ENCODE measurements at places on chromosomes 1 and 21. TPM values are rescaled to one million over a fixed set of nuclear protein-coding genes. Genes with fewer than 3 reads are reported as not detected.

DNA sequence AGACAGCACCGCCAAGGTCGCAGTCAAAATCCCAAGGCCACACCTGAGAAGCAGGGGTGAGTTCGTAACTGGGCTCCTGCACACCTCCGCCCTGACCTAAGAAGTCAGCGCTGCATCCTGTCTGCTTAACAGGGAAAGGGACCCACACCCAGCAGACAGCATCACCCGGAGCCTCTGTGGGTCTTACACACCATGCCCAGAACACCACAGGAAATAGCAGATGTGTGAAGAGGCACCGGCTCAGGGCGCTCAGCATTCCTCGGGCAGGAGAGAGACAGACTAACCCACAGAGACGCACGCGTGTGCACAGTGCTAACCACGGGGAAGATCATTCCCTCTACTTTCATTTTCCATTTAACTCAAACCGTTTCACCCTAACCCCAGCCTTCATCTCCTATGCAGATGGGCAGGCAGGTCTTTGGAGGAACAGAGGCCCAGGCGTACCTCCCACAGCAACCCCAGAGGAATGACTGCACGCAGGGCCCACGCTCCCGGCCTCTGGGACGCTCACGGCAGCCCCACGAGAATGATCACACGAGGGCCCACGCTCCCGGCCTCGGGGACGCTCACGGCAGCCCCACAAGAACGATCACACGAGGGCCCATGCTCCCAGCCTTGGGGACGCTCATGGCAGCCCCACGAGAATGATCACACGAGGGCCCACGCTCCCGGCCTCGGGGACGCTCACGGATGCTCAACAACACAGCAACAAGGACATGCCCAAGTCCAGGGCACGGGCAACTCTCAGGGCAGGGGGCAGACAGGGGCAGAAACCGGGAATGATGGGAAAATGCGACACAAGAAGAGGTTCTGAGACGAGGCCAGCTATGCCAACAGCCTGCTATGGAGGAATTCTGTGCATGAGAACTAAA is 20.9 kb downstream of the POFUT2 start:
- no peak for DNase-seq

- DNase-seq = peak; percentile 4
These were observed 54.5 kb upstream of the PPM1J start for GRCh38 chr1:112769611-112770010.

DNA sequence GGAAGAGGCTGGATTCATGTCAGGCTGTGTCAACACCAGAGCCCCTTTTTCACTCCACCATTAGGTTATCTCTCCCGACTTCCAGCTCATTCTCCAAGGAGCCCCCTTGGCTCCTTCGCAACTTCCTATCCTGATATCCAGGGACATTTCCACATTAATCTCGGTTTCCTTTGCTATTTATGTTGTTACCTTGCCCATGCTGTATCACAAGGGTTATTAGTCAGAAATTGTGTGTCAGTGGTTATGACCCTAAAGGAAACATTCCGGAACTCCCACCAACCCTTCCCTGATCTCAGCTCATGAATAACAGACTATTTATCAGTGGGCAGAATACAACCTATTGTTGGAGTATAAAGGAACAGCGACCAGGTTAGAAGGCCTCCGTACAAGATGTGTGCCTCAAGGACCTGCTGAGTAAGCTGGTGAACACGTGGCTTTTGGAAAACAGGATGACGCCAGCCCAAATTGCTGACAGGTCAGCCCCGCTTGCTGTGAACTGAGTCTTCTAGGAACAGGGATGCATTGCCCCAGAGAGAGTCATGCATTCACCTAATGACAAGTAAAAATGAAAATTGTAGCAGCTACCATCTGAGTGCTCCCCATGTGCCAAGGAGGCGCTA is 121.5 kb downstream of the PLPP3 start:
- DNase-seq = peak; percentile 81

- no peak for DNase-seq
These were observed 10.4 kb upstream of the SGIP1 start for GRCh38 chr1:66523562-66523961.

TNFRSF25 gene
- total RNA-seq = 8.8 TPM

SAMSN1 gene
- 4.0 TPM for total RNA-seq

SAMD13 gene
- 2.6 TPM for total RNA-seq

KCNA2 gene
- not detected for total RNA-seq

BSND gene
- not detected for total RNA-seq

VASH2 gene
- total RNA-seq = 0.14 TPM

All from pulmonary artery endothelial cell (primary cell).